ENCODE measurements at places on chromosomes 1 and 21.

DNA sequence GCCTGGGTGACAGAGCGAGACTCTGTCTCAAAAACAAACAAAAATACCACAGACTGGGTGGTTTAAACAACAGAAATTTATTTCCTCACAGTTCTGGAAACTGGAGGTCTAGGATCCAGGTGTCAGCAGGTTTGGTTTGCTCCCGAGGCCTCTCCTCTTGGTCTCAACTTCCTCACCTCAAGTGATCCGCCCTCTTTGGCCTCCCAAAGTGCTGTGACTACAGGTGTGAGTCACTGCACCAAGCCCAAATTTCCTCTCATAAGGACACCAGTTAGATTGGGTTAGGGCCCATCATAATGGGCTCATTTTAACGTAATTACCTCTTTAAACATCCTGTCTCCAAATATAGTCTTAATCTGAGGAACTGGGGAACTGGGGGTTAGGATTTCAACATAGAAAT lies 35.5 kb downstream of the MFSD2A start:
- DNase-seq = no peak

- DNase-seq = no peak
Measured at GRCh38 chr1:216632980-216633379, 90.2 kb downstream of the ESRRG start.

GRCh38 chr1:241782396-241782795 lies 65.6 kb upstream of the EXO1 start:
- DNase-seq = no peak

- DNase-seq = no peak
Measured at GRCh38 chr1:201506092-201506491, 831 bp downstream of the CSRP1 start.

DNA sequence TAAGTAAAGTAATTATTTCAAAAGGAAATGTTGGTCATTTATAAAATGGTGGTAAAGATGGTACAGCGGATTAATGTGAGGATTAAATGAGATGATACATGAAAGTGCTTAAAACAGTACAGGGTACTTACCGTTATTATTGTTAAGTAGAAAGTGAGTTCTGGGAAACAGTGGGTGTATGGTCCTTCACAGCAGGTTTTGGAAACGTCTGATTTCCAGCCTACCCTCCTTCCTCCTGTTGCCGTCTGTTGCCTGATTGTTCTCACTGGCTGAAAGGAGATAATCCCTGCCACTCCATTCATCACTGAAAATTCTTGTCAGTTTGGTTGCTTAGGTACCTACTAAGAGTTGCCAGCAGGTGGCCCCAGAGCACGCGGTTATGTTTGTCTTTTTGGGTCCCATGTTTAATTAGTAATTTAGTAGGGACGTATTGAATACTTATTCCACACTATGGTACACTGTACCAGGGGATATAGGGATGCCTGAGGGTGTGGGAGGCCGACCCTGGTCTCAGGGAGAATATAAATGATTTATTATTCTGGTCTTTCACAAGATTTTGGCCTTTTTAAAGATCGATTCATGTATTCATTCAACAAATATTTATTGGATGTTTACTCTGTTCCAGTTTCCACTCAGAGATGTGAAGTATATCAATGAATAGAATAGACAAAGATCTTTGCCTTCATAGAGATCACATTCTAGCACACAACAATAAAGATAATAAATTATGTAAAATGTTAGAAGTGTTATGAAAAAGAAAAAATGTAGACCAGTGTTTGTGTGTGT lies 30.8 kb upstream of the RPTN start:
- DNase-seq = peak; percentile 28

GRCh38 chr1:154593390-154593789 lies 14.6 kb downstream of the ADAR start:
- no peak for DNase-seq

- DNase-seq = no peak
Measured at GRCh38 chr1:156176610-156177210, 17.2 kb upstream of the SLC25A44 start.

- DNase-seq = no peak
Measured at GRCh38 chr1:39973503-39974135, 18.7 kb downstream of the MFSD2A start.

DNA sequence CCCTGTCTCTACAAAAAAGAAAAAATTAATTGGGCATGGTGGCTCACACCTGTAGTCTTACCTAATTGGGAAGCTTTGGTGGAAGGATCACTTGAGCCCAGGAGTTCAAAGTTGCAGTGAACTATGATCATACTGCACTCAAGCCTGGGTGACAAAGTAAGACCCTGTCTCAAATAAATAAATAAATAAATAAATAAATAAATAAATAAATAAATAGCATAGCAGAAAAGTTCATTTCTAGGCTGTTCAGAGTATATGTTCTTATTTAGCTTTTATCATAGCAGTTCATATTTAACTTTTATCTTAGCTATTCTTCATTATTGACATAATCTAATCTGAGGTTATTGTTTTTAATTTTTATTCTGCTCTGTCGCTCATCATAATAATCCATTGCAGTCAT lies 8.7 kb upstream of the SEC16B start:
- DNase-seq = no peak

GRCh38 chr1:116556289-116557006 lies 14.4 kb downstream of the CD58 start:
- DNase-seq = no peak

GRCh38 chr1:109718495-109718894 lies 6.4 kb downstream of the GSTM5 start:
- DNase-seq = no peak

- no peak for DNase-seq
Measured at GRCh38 chr1:73160759-73161158, 878.4 kb upstream of the NEGR1 start.

GRCh38 chr1:32232558-32233304 lies 10.5 kb downstream of the EIF3I start:
- DNase-seq = no peak

- no peak for DNase-seq
Measured at GRCh38 chr1:173733912-173734311, 19.1 kb downstream of the KLHL20 start.

GRCh38 chr1:214125819-214126218 lies 138.0 kb downstream of the PROX1 start:
- no peak for DNase-seq

- no peak for DNase-seq
Measured at GRCh38 chr1:229907884-229908638, 159.0 kb upstream of the GALNT2 start.

- DNase-seq = no peak
Measured at GRCh38 chr1:59179673-59180072, 117.2 kb upstream of the FGGY start.

- no peak for DNase-seq
Measured at GRCh38 chr1:233102341-233102740, 151.9 kb downstream of the NTPCR start.

DNA sequence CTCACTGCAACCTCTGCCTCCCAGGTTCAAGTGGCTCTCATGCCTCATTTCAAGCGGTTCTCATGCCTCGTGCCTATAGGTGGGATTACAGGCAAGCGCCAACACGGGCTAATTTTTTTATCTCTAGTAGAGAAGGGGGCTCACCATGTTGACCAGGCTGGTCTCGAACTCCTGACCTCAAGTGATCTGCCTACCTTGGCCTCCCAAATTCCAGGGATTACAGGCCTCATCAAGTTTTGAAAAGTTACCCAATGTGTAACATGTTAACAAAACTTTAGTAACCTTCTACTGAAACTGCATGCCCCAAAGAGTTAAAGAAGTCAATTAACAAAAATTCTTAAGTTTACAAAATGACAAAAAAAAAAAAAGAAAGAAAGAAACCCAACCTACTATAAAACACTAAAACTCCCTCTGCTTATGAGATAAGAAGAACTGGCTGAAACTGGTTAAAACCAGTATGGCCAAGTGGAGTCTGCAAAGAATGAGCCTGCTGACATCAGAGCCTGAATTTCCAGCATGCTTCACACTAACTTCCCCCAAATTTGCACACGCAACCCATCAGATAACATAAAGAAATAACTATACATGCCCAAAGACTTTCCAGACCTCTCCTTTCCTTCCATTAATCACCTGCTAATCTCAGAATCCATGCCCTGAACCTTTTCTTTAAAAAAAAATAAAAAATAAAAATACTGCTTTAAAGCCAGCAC lies 25.5 kb upstream of the PSMG1 start:
- no peak for DNase-seq

DNA sequence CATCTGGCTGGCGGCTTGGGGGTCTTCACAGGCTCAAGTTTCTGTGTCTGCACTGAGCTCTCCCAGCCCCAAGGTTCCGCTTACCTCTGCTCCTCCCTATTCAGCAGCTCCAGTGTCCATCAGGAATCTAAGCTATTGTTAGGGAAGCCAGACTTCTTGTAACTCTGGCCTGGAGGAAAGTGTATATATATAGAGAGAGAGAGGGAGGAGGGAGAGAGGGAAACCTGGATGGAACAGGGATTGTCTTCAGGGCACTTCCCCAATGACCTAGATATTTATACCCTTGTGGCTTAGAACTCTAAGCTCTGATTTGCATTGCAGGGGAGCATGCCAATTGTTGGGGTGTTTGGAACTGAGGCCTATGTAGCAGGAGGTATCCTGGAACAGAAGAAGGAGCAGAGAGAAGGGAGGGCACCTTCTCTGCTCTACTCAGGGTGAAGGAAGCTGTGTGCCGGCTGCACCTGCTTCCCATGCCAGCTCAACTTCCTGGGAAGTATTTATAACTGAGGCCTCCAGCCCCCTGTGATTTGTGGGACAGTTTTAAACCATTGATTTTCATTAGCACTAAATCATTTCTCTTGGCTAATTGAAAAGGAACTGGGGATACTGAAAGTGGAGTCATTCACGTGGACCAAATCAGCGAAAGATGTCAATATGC lies 70.9 kb downstream of the NAV1 start:
- no peak for DNase-seq

DNA sequence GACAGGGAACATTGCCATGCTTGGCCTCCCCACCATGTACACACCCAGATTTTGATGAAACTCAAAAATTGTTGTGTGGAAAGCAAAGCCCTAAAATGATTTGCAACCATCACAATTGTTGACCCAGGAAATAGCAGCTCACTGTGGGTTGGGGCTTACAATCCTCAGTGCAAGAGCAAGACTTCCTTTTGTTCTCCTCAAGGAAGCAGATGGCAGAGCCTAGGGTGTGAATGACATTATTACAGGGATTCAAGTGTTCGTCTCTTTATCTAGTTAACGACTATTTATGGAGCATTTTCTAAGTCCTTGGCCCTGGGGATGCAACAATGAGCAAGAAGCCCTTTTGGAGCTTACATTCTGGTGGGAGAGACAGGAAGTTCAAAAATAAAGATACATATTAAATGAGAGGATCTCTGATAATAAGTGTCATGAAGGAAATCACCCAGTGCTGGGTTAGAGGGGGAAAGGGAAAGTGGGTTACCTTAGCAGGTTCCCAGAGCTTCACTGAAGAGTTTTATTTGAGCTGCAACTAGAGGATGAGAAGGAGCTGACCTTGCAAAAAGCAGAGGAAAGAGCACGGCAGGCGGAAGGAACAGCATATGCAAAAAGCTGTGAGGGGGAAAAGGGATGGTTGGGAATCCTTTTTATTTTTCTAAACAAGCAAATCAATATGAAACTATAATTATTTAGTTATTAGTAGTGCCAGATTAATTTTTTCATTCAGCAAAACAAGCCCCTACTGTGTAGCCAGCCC lies 38.5 kb upstream of the ID3 start:
- DNase-seq = no peak

DNA sequence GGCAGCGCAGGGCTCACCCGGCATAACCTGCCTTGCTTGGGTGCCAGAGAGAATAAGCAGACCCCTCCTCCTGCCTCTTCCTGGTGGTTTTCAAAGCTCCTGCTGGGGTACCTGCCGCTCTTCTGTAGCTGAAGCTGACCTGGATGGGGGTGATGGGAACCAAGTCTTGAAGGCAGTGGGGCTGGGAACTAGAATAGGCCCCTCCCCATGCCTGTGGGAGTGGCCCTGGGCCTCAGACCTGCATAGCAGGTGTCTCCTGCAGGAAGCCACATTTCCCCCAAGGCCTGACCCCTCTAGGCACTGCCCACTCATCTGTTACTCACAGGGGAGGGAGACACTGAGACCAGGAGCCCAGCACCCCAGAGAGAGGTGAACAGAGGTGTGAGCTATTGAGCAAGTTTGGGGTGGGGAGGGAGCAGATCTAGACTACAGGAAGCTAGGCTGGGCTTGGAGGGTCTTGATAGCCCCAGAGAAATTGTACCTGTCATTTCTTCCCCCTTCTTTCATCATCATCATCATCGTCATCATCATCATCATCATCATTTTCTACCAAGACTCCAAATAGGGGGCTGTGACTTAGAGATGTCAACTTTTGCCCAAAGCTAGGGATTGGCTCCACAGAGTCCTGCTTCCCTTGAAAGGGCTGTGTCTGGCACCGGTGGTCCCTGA lies 10.1 kb downstream of the PADI1 start:
- DNase-seq = no peak

GRCh38 chr1:25945761-25946160 lies 39.5 kb upstream of the STMN1 start:
- DNase-seq = no peak

DNA sequence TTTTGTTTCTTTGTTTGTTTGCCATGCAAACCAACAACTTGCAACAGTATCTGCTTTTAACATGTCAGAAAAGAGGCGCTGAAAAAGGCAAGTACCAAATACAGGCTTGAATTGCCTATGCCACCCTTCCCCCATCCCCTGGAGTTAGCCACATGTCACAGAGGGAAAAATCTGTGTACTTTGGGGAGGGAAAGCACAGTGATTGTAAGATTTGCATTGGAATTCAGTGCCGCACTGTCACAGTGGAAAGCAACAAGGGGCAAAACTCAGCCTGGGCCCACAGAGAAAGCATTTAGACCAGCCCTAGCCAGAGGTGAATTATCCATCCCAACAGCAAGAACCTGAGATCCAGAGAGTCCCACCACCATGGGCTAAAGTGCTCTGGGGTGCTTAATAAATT lies 52.4 kb upstream of the ACADM start:
- no peak for DNase-seq

DNA sequence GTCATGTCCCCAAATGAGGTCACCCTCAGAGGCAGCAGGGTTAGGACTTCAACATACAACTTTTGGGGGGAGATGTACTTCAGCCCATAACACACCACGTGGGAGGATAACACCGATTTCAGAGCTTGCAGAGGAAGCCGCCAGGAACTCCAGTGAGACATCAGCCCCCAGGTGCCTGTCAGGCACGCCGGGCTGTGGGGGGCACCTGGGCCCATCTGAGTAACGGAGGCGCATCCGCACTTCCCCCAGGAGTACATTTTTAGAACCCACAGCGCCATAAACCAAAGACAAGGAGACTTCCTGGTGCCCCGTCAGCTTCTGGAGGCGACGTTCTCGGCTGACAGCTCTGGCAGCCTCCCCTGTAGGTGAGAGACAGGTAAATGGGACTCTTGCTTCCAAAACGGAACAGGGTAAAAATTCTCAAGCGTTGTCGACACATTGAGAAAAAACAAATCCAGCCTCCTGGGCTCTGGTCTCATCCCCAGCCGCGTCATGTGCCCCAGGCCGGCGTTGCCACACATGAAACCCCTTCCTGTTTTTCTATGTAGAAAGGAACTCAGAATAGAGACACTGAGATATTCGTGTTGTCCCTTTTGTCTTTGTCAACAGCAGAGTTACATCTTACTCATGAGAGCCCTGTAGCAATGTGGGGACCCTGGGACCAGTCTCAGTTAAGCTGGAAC lies 93.3 kb downstream of the PDE9A start:
- DNase-seq = no peak

All from NCI-H2081 treated with DMSO at 0.1 percent for 48 hours (cell line).